NCI-H2171 treated with DMSO at 0.1 percent for 48 hours (cell line): ENCODE measurements at places on chromosomes 7 and 10.

DNA sequence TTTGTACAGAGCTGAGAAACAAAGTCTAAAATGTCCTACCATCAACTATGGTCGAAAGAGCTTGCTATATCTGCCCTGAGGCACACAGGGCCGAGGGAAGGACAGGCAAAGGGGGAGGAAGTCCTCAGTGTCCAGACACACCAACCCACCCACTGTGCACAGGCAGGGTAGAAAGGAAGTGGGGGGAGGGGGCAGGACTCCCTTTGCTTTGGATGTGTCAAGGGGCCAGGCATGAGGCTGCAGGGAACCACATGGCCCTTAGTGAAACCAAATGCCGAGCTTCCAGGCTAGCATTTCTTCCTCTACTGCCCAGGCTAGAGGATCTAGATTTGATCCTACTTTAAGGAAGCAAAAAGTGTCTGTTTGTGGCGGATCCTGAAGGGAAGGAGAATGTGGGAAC, 28.6 kb downstream of the KCNH2 start:
- DNase-seq = no peak

GRCh38 chr7:140591180-140591902, 49.3 kb downstream of the DENND2A start:
- no peak for DNase-seq

DNA sequence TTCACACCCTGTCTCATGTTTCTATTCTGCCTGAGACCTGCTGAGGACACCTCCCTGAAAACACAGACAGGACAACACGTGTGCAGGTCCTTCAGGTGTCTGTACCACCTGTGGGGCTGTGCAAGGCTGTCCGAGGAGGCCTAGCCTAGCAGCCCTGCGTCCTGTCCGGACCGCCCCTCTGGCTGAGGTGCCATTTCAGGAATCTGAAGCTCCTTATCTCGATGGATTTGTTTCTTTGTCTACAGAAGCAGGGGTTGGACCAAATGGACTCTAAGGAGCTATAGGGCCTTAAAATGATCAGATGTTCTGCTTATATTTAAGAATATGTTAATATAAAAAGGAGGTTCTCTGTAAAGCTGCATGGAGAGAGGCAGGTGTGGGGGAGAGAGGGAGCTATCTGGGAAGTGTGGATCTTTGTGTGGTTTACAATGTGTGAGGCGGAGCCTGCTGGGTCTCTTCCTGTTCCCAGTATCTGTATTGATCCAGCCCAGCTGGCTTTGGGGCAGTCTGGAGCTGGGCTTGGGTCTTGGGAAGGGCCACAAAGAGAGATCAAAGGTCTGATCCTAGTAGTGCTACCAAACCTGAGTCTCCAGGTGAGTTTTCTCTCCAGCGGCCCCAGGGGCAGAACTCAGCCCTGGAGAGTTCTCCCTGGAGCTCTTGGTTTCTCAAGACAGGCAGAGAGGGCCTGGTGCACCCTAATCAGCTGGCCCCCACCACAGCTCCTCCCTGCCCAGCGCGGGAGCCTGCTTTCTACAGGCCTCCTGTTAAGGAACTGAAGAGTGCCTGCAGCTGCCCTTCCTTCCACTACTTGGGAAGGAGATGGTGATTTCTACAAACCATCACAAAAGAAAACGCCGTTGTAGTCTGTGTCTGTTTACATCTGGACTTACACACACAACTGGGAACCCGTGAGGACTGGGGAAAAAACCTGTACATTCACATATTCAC, 3.4 kb upstream of the MNX1 start:
- DNase-seq = no peak

DNA sequence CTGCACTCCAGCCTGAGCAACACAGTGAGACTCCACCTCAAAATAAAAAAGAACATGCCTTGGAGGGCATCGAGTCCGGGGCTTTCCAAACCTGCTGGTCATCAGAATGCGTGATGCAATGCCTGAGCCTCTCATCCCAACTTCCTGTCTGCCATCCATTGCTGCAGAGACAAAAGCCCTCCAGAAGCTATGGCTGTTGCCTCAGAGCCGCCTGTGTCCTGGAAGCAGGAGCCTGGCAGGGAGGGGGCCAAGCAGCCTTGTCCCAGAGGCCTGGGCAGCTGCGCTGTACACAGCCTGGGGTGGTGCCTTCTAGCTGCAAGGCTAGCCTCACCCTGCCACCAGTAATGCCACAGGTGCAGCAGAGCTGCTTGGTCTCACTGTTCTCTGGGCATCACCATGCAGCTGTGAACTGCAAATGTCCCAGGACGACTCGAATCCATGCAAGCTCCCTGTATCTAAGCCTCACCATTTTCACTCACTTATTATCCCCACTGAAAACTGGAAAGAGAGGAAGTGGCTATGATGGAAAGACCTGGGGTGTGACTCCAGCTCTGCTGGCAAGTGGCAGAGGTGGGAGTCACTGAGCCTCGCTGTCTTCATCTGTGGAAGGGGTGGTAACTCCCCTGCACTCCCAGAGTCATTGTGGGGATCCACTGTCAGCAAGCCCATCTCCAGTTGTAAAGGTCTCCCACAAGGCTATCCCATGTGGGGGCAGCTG, 7.0 kb downstream of the ALOX5 start:
- no peak for DNase-seq

DNA sequence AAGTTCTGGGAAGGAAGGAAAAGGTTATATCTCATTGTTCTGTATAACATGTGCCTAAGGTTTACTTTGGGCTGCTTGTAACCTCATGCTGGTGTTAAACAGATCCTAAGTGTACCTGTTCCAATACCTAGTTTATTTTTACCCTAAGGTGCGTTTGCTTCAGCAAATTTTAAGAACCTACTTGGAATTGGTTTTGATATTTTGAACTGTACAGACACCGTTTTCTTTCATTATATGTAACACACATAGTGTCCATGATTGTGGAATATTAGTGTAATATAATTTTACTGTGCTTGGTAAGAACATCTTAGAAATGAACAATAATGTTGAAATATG, 285.6 kb upstream of the DKK1 start:
- no peak for DNase-seq

- DNase-seq = no peak
Observed at GRCh38 chr7:116766881-116767280, 94.9 kb downstream of the MET start.

GRCh38 chr7:26087321-26088091, 64.5 kb upstream of the NFE2L3 start:
- DNase-seq = peak; percentile 44

DNA sequence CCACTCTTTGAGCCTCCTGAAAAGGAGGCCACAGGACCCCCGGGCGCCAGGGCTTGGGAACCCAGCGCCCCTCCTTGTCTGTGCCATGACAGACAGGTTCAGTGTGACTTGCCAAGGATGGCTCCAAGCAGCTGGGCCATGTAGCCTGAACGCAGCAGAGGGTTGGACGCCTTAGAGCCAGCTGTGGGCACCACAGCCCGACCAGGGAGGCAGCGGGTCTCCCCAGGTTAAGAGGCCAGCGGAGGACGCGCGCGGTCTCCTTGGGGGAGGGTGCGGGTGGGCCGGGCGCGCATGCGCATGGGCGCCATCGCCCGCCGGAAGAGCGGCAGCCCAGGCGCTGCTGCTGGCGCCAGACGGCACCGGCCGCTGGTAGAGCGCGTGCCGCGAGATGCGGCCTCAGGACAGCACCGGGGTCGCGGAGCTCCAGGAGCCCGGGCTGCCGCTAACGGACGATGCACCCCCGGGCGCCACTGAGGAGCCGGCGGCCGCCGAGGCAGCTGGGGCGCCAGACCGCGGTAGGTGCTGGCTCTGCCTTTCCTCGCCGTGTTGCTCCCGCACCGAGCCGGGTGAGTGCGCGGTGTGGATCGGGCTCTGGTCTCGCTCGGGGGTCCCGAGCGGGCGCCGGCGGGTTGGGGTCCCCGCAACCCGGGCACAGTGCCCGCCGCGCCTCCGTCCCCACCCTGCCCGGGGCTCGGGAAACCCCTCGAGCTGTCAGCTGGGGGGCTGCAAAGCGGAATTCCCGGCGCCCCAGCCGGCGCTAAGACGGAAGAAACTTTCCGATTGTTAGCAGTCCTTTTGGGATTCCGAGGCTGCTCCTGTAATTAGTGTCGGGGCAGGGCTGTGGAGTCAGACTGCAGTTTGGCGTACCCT, at the start of gene SLC35G1:
Gene SLC35G1, plus strand, starts transcription at position 333 of the 870 bp plus-strand sequence. Its CDS starts 56 bp downstream, at position 389.
- peak; percentile 60 for DNase-seq

DNA sequence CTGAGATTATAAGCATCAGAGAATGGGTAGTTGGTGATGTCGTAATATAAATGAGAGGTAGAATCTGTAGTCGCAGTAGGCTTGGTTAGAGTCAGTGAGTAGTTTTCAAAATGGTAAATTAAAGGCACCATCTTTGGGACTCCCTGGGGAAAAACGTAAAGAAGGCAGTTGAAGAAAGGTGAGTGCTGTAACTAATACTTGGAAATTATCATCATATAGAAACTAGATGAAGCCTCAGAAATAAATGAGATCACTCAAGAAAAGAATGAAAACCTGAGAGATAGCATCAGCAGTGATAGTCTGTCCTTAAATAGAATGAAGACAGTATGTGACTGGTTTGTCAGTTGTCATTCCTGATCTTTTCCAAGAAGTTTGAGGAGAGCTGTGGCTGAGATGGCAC, 23.8 kb downstream of the PALS2 start:
- no peak for DNase-seq

DNA sequence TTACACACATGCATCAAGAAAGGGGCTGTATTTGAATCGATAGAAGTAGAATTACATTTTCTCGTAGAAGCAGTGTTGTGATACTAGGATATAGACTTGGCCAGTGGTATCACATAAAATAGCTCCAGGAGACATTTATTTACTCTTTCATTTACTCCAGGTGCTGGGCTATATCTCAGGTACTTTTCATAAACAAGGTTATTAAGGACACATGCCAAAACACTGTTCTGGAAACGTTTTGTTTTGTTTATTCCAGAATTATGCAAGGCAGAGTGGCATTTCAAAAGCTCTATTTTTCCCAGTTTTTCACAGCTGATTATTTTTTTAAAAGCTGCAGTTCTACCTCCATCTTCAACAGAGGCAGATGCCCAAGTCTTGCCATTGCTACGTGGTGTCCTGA, 37.8 kb upstream of the SEC61G start:
- DNase-seq = no peak

GRCh38 chr7:46486256-46487206, 565.5 kb upstream of the IGFBP3 start:
- no peak for DNase-seq

GRCh38 chr10:112446055-112446854, 459 bp downstream of the ZDHHC6 start:
- no peak for DNase-seq

DNA sequence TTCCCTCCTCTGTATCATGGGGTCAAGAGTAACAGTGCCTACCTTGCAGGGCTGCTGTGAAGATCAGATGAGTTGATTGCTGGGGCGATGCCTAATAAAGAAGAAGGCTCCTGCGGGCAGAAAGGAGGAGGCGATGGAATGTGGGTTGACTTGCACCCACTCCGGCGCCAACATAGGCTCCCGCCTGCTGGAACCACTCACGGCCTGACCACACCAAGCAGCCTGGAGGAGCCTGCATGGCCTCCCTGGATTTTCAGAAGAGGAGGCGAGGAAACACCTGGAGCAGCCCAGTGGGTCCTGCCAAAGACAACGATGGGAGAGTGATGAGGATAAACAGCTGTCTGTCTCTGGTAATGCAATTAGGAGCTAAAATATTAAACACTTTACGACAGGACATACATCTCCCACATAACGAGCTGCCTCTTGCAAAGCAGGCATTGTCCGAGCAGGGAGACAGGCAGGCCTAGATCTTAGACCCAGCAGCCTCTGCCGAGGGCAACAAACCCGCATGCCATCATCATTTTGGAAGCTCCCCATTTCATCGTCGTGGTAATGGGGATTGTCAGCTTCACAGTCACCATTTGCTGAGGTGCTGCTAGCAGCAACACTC, 302.9 kb upstream of the ZMIZ1 start:
- DNase-seq = no peak

DNA sequence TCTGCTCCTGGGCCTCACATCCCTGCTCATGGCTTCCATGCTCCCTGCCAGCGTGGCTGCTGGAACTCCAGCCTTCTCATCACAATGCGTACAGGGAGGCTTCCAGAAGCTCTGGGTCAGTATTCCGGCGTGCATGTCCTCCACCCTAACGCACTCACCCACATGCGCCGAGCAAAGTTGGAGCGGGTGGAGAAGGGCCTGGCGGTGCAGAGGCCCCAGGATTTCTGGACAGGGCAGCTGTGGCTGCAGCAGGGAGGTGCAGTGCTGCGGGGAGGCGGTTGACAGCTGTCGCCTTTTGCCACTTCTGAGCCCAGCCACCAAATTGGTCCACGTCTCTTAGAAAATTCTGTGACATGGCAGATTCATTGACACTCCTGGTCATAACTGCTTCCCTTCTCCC, 33.6 kb upstream of the FAM20C start:
- DNase-seq = no peak

DNA sequence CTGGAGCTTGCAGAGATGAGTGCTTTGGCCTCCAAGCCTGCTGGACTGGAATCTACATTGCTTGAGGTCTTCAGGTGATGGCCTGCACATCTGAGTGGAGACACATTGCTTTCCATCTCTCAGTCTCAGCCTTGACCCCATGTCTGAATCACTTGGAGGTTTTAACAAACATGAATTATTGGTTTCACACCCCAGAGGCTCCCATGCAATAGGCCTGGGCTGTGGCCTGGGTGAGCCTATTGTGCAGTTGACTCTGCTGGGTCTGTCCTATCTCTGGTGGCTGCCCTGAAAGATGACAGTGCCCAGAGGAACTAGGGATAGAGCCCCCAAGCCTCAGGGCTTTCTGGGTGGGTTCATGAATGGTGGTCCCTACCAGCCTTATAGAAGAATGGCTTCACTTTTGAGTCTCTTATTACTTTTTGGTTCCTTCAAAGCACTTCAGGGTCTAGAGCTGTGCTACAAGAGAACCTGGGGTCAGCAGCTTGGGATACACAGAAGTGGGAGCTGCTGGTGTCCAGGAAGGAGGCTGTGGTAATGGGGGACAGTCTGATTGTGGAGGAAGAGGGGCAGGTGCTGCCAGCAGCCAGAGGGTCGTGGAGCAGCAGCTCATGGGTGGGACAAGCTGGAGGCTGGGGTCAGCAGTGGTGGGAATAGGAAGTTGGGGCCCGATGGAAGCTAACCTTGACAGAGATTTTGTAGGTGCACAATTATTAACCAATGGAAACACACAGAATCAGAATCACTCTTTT, 5.5 kb downstream of the RAMP3 start:
- DNase-seq = no peak

DNA sequence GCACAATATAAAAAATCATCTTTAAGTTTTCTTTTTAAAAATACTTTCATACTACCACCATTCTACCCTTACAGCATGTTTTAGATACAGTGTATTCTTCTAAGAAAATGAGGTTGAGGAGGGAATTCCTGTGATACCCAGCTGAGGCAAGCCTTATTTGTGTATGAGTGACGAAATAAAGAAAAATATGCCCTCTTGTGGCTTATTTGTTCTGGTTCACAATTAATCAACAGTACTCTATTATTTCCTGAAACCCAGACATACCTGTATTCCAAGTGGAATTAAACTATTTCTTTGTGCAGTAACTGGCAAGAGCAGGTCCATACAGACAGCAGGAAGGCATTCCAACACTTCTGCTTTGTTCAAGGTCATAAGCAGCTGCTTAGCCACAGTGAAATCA, 4.5 kb upstream of the SEMA3D start:
- DNase-seq = peak; percentile 2
